Activated naive CD8-positive, alpha-beta T cell treated with anti-CD3 and anti-CD28 coated beads, Interleukin-2, amount 50 U/mL, for 16 hours (primary cell): ENCODE measurements at places on chromosomes 1 and 21.

DNA sequence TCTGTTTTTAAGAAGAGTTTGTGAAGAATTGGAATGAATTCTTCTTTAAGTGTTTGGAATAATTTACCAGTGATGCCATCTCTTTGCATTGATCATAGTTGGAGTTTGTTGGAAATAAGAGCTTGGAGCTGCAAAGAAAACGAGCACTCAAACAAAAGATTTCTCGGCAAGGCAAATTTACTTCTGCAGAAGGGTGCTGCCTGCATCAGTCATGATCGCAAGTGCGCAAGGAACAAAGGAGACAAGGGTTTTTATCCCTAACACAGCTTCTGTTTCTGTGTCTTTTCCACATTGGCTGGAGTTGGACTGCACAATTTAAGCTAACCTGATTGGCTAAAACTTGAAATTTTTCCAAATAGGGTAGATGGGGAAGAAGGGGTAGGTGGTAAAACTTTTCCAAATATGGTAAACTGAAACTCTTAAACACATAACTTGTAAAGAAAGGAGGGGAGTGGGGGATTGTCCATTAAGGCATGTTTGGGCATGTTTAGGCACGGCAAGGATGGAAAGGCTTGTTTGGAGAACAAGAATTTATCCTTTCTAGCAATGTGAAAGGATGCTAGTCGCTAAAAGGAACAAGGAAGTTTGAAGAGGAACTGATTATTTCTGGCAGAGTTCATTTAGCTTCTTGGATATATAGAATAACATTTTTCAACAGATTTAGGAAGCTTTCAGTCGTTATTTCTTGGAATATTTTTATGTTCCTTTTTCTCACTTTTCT lies 3.5 kb upstream of the AADACL4 start:
- no peak for DNase-seq

GRCh38 chr21:25175938-25176337 lies 431.3 kb downstream of the MRPL39 start:
- DNase-seq = no peak

DNA sequence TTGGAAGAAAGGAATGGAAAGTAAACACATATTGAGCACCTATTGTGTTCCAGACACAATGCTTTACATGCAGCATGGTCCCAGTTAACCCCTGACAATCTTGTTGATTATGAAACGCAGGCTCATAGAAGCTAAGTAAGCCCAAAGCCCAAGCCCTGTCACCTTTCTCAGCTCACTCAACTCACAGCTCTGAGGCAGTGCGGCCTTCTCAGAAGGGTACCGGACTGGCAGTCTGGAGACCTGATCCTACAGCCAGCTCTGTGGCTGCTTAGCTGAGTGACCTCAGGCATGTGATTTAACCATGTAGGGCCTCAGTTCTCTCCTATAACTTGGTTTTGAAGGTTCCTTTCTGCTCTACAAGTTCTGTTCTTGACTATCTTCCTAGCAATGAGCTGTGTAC lies 464 bp upstream of the RNASEL start:
- no peak for DNase-seq

- no peak for DNase-seq
Observed at GRCh38 chr1:220028346-220028895, 17.9 kb downstream of the EPRS1 start.

GRCh38 chr1:168806952-168807351 lies 77.9 kb upstream of the DPT start:
- DNase-seq = no peak

- DNase-seq = no peak
Observed at GRCh38 chr1:19974822-19975416, 4.5 kb downstream of the PLA2G2A start.

- no peak for DNase-seq
Observed at GRCh38 chr1:185200889-185201288, 43.9 kb downstream of the SWT1 start.

DNA sequence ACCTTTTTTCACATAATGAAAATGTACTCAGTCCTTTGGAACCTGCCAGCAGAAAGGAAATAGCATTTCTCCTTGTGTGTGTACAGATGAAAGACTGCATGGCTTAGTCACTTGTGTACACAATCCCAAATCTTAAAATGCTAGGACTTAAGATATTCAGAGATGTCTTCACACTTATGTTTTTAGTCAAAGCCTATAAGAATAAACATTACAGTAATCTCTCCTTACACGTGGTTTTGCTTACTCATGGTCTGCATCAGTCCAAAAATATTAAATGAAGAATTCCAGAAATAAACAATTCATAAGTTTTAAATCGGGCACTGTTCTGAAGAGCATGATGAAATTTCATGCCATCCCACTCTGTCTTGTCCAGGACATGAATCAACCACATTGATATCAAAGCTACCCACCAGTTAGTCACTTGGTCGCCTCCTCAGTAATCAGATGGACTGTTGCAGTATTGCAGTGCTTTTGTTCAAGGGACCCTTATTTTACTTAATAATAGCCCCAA lies 75.7 kb upstream of the RRP15 start:
- no peak for DNase-seq

- DNase-seq = no peak
Observed at GRCh38 chr1:226697151-226697928, 41.7 kb downstream of the ITPKB start.

DNA sequence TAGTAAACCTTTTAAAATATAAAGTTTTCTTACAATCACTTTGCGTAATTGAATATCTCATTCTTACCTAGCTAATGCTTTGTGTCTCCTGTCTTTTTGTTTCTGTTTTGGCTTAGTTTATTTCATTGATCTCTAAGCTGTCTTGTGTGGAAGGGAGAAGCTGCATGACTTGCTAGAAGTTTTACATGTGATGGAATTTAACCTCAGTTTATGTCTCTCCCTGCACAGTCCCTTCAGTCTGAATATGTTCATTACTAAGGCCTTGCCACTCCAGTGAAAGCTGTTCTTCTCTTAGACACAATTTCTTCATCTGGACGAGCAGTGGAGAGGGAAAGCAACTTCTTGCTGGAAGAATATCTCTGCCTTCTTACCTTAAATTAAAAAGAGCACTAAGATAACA lies 19.9 kb upstream of the GPR88 start:
- DNase-seq = no peak

- DNase-seq = no peak
Observed at GRCh38 chr21:45506241-45506817, 35.9 kb downstream of the SLC19A1 start.

GRCh38 chr1:225709101-225709500 lies 56.2 kb upstream of the ENAH start:
- DNase-seq = no peak

- no peak for DNase-seq
Observed at GRCh38 chr1:46221749-46222148, 18.6 kb downstream of the LURAP1 start.

- no peak for DNase-seq
Observed at GRCh38 chr1:96524100-96524499, 197.5 kb upstream of the PTBP2 start.

DNA sequence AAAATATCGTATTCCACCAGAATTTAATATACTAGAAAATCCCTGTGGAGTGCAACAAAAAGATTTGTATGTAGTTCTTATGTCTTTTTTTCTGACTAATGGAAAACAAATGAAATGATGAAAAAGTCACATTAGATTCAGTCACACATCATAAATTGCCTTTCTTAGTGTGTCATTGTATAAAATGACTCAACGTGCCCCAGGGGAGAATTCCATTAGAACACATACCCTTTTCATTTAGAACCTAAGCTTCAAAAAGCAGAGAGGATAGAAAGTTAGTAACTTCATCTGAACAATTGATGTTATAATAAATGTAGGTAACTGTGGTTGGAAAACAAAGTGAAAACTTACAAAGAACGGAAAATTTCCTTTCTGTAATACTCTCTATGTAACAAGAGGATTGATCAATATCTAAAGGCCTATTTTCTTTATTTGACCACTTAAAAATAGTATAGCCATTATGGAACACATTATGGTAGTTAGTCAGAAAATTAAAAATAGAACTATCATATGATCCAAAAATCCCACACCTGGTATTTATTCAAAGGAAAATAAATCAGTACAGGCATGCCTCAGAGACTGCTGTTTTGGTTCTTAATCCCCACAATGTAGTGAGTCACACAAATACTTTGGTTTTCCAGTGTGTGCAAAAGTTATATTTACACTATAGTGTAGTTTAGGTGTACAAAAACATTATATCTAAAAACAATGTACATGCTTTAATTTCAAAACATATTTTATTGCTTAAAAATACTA lies 1016.1 kb downstream of the KCNT2 start:
- DNase-seq = no peak

DNA sequence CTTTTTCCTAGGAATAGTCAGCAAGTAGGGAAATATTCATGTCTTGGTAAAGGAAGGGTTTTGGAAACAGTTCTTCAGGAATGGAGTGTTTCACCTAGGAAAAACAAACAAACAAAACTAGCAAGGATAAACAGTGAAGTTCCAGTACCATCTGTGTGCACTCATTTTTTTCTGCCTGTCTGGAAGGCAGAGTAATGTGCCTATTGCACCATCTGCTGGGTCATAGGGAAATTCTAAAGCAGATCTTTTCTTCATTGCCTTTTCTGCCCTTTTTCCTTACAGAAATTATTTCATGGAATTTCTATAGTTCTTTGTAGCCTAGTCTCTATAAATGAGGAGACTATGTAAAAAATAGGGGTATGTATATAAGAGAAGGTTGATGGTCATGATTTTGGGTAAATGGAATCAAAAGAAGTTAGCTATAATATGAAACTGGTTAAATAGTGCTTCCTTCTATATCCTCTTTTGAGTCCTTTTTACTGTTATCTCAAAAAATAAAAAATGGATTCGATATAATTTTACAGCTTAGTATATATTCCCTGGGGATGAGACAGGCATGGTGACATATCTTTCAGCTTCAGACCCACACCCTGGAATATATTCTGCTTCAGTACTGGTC lies 3.4 kb upstream of the HRNR start:
- DNase-seq = no peak

GRCh38 chr1:232034556-232034955 lies 408.0 kb downstream of the DISC1 start:
- DNase-seq = no peak

- DNase-seq = no peak
Observed at GRCh38 chr1:66563094-66563800, 29.3 kb downstream of the SGIP1 start.

DNA sequence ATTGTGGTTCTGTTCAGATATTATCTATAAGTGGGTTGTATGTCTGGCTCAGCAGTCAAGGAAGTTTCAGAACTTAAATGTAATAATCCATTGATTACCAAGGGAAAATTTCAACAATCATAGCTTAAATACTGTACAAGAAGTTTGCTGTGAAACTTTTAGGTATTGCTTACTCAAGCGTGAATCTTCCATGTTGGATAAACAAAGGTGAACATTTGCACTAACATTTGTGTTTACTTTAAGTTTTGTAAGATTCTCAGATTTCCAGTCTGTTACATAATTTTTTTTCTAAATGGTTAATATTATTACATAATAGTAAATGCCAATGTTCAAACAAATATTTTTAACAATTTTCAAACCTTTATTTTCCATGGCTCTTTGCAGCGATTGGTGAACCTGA lies 285.6 kb downstream of the NCAM2 start:
- no peak for DNase-seq

DNA sequence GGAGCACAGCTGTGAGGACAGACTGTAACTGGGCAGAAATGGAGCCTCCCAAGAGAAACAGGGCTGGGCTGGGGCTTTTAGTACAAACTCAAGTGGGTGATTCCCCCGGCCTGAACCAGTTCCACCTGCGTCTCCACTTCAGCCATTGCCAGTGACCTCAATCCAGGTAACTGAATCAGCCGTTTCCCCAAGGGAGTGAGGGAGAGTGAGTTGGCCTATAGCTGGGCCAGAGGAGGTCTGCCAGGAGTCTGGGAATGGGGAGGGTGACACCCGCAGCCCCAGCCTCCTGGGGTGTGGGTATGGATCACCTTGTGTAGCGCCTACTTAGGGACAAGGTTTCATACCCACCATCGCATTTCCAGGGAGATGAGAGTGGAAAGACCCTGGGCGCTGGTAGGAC lies 8.5 kb downstream of the SLC26A9 start:
- DNase-seq = no peak

DNA sequence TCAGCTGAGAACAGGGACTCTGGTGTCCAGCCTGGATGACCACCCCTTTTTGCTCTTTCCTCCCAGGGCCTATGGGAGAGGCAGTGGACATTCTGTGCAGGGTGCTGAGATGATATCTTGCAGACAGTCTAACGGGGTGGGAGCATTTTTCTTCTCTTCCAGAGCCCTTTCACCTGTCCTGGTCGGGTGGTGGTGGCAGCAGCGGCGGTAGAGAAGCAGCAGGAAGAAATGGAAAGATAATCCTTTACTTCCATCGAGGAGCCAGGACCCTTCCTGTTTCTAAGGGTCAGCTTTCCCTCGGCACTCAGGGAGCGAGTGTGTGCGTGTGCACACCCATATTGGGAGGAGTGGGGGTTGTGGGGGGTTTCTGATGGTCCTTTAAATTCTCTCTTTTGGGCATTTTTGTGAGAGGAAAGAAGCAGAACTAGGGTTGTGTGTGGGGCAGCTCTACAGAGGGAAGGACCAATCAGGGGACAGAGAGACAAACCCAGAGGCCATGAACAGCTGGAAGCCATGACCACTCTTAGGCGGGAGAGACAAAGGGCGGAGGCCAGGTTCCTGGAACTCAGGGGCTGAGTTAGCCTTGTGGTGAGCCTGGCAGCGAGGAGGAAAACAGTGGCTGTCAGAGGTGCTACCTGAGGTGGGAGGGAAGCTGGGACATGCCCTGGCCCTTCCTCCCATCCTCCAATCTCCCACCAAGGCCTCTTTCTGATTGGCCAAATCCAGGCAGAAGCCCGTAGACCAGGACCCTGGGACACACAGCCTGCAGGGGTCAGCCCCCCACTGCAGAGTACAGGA lies 31.2 kb upstream of the CSF3R start:
- DNase-seq = no peak

- DNase-seq = no peak
Observed at GRCh38 chr1:29465755-29466154, 229.4 kb downstream of the PTPRU start.

GRCh38 chr1:33965086-33965485 lies 101.2 kb downstream of the HMGB4 start:
- DNase-seq = no peak

DNA sequence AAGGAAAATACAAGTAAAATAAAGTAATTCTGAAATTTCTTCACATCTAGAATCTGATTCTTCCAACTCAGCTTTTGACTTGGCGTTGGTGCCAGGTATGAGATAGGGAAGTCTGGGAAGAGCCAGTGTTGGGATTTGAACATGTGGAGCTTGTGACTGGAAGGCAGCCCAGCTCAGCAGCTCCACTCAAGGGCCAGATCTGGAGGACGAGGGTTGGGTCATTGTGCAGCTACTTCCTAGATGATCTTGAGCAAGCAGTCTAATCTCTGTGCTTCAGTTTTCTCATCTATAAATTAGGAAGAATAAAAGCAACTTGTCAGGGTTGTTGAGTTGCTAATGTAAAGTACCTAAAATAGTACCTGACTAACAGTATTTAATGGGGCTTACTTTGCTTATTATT lies 5.0 kb downstream of the ADARB1 start:
- DNase-seq = no peak

- no peak for DNase-seq
Observed at GRCh38 chr1:205983925-205984725, 19.1 kb downstream of the RAB7B start.
